ENCODE measurements at places on chromosomes 5 and 9.

- DNase-seq: peak; percentile 50
Observed at GRCh38 chr9:128882677-128883603, 1.0 kb downstream of the LRRC8A start.

DNA sequence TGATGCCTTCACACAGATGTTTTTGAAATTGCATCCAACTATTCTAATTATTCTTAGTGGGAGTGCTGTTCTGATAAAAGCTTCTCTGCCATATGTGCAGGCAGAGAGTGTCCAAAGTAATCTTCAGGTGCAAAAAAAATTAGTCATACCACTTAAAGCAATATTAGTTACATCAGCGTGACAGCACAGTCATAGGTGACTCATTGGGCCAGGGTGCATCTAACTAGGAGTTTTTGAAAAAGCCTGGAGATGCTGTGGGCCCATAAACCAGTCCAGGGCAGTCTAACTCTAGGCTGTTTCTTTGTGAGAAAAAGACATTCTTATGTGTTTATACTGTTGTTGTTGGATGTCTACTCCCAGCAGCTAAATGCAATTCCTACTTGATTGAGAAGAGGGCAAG is 33.0 kb upstream of the C6 start:
- DNase-seq: peak; percentile 92

DNA sequence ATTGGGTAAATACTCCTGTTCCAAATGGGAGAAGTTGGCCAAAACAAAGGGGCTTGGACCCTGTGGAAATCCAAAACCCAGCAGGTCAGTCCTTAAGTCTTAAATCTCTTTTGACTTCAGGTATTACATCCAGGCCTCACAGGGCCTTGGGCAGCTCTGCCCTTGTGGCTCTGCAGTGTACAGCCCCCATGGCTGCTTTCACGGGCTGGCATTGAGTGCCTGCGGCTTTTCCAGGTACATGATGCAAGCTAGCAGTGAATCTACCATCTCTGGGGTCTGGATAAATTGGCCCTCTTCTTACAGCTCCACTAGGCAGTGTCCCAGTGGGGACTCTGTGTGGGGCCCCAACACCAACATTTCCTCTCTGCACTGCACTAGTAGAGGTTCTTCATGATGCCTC is 308.5 kb upstream of the ARRDC3 start:
- DNase-seq: no peak

GRCh38 chr5:97874491-97874890 is 691.4 kb upstream of the RIOK2 start:
- DNase-seq: no peak

GRCh38 chr5:43367909-43368669 is 44.1 kb downstream of the CCL28 start:
- peak; percentile 31 for DNase-seq

- DNase-seq: no peak
Observed at GRCh38 chr5:14244721-14245120, 101.6 kb downstream of the TRIO start.

GRCh38 chr5:96516631-96517071 is 83.6 kb upstream of the PCSK1 start:
- DNase-seq: no peak

DNA sequence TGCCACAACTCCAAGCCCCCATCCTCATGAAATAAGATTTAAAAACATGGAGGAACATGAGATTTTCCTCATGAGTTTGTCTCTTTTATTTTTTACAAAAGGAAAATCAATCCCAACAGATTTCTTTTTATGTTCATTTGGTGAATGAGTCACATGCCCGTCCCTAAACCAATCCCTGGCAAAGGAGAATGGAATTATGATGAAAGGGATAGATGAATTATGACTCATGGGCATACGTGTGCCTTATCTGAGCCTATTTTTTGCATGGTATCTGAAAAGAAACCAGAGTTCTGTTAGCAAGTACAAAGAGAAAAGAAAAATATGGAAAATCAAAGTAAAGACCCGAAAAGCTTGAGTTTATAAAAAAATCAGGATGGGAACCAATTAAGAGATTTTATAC is 267.5 kb upstream of the TMEM161B start:
- peak; percentile 9 for DNase-seq

GRCh38 chr9:128729766-128730517 is 6.0 kb upstream of the ZDHHC12 start:
- no peak for DNase-seq

DNA sequence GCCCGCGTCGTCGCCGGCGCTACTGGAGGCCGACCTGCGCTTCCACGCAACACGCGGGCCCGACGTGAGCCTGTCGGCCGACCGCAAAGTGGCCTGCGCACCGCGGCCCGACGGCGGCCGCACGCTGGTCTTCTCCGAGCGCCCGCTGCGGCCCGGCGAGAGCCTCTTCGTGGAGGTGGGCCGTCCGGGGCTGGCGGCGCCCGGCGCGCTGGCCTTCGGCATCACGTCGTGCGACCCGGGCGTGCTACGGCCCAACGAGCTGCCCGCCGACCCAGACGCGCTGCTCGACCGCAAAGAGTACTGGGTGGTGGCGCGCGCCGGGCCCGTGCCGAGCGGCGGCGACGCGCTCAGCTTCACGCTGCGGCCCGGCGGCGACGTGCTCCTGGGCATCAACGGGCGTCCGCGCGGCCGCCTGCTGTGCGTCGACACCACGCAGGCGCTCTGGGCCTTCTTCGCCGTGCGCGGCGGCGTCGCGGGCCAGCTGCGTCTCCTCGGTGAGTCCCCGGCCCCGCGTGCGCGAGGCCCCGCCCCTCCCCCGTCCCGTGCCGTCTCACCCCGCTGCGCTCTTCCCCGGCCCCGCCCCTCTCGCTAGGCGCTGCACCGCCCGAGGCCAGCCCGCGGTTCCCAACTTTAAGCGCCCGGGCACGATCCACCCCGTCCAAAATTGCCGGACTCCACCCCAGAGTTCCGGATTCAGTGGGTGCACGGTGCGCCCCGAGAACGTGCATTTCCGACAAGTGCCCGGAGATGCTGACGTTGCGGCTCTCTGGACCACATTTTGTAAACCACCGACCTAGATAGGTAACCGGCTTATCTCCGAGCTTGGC is 42.8 kb downstream of the NEURL1B start:
- DNase-seq: no peak

GRCh38 chr5:41878173-41878572 is 7.9 kb upstream of the OXCT1 start:
- DNase-seq: no peak

- no peak for DNase-seq
Observed at GRCh38 chr9:126448865-126449577, 122.4 kb downstream of the MVB12B start.

GRCh38 chr5:41856644-41857491 is 13.4 kb downstream of the OXCT1 start:
- peak; percentile 77 for DNase-seq

DNA sequence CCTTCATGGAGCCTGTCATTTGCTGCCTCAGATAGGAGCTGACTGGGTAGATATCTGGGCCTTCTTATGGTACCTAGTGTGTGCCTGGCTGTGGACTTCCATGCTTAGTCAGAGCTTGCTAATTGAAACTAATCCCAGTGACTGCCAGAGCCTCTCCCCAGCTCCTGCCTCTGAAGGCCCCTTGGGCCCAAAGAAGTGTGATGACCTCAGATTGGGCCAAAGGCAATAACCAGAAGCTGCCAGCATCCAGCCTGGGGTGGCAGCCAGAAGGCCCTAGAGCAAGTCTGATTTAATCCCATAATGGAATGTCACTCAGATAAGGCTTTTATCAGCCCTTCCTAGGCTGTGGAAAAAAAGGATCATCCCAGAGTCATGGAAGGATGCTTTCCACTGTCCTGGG is 17.1 kb upstream of the CDC23 start:
- DNase-seq: peak; percentile 47

GRCh38 chr9:99319048-99319447 is 97.0 kb downstream of the SEC61B start:
- no peak for DNase-seq

DNA sequence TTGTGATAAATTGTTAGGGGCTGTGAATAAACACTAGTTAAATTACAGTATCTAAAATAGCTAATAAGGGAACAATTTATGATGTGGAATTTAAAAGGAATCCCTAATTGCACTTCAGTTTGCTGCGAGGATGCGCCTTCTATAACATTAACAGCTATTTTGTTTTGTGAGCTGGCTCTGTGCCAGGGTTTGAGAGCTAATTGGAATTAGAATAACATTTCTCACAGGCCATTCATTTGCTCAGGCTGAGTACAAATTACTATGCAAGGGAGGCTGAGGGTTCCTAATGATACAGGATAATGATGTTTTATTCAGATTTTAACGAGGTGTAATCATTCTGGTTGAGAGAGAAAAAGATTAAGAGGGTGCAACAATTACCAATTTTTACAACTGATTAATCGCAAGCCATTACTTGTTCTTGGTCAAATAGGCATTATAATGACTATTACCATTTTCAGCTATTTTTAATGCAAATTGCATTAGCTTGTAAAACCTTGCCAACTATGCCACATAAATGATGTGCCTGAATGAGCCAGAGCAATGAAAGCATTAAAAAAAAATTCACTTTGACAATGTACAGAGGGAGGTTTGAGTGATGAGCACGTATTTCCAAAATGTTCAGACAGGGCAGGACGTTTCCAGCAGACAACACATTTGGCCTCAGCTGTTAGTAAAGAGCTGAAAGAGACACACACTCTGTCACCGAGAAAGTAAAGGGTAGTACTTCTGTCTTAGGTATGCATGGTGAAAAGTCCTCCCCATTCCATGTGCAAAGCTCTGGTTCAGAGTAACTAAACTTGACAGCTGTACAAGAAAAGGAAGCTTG is 576.5 kb downstream of the TLE1 start:
- DNase-seq: no peak

- DNase-seq: no peak
Observed at GRCh38 chr9:38419181-38419580, 5.1 kb downstream of the IGFBPL1 start.

GRCh38 chr5:141780952-141781781 is 97.0 kb downstream of the PCDH1 start:
- no peak for DNase-seq
